ENCODE measurements at places on chromosomes 1 and 21.

DNA sequence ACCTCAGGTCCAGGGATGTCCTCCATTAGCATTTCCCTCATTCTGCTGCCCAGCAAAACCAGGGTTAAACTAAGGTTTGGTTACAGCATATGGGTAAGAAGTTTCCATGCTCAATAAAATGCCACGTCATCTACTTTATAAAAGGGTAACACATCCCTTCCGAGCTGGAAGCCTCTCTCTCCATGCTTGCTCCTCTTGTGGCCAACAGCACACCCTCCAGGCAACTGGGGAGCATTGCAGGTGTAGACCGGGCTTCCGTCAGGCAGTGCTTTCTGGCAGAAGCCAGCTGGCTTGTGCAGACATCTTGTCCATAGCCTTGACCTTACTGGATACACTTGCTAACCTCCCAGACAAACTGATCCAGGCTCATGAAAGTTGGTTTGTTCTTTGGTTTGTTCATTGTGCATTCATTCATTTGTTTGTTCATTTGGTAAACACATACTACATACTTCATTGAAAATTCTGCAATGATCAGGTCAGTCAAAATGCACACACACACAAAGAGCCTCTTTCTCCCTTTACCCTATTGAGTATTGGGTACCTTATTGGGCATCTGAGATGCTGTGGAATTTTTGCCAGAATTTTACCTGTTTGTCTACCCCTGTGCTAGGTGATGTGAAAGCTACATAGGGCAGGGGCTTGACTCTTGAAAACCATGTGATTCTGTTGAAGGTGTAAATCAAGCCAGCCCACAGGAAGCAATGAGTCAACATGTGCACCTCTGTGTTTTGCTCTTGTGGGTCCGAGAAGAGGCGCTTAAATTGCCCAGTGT lies 422.8 kb downstream of the CAMTA1 start:
- DNase-seq, result no peak

- DNase-seq, result no peak
Observed at GRCh38 chr1:170657275-170657853, 6.6 kb upstream of the PRRX1 start.

GRCh38 chr1:65084066-65084465 lies 63.9 kb upstream of the AK4 start:
- no peak for DNase-seq

DNA sequence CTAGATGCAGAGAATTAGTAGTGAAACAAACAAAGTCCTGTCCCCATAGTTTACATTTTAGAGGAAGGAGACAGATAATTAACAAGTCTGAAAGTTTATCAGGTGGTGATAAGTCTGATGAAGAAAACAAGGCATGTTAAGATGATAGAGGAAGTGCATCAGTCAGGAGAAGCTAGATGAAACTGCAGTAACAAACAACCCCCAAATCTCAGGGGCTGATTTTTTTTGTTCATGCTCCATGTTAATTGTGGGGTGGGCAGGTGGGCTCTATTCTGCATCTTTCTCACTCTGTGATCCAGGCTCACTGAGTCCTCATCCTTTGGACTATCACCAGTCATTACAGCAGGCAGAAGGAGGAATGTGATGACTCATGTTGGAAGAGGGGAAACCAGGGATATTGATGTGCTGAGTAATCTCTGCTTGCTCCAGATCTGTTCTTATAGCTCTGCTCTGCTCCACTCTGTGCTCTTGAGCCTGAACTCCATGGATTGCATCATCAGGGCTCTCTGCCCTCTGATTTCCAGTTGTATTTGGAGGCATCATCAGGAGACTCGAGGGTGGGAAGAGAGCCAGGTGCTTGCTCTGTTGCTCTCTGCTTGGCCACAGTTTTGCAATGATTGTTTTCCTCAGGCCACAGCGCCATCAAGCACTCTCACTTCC lies 166.9 kb downstream of the IER5 start:
- no peak for DNase-seq

GRCh38 chr1:89733748-89734147 lies 87.1 kb upstream of the LRRC8D start:
- no peak for DNase-seq

- DNase-seq, result no peak
Observed at GRCh38 chr1:117897551-117897950, 31.9 kb downstream of the GDAP2 start.

DNA sequence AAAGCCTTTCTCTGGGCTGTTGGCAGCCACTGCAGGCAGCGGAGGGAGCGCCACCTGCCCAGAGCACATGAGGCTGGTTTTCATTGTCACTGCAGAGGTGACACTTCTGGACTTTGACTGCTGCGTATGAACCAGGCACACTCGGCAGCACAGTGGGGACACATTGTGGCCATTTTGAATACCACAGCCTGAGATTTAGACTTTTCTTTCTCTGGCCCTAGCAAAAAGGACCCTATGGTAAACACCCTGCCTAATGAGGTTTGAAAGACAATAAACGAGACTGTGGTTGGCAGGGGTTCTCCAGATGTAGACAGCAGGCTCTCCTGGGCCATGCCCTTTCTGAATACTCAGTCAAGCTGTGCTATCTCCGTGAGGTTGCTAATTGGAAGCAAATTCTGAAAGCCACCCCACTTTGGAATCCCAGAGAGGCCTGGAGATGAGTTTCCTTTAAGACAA lies 12.0 kb upstream of the KCNE2 start:
- peak; percentile 48 for DNase-seq

- DNase-seq, result no peak
Observed at GRCh38 chr21:46507562-46507961, 48.9 kb downstream of the DIP2A start.

GRCh38 chr1:14514739-14515138 lies 83.7 kb upstream of the KAZN start:
- no peak for DNase-seq

DNA sequence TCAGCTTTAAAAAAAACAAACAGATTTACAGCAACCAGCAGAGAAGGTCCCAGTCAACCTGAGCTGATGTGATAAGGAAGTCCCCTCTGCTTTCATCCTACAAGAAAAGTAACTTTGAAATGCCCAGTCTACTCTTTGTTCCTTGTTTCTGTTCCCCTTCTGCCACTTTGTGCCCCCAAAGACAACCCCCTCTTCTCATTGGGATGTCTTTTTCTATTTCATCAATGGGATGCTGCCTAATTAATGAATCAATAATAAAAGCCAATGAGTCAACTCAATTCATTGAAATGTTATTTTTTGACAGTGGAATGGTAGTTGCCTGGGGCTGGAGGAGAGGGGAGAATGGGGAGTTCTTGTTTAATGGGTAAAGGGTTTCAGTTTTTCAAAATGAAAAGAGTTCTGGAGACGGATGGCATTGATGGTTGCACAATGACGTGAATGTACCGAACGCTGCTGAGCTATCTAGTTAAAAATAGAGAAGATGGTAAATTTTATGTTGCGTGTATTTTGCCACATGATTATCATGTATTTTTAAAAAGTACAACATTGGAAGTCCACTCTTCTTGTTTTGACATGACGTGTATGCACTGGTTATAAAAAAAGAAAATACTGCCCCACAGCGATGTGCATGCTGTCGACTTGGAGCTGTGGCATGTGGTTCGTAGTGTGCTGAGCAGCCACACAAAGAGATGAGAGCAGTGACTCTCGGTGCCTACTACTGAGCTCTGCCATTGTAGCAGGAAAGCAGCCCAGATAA lies 22.4 kb upstream of the PADI2 start:
- no peak for DNase-seq

GRCh38 chr1:25369241-25369640 lies 31.1 kb downstream of the TMEM50A start:
- no peak for DNase-seq

GRCh38 chr1:170388489-170388888 lies 143.5 kb upstream of the GORAB start:
- no peak for DNase-seq

GRCh38 chr1:67294836-67295617 lies 12.6 kb upstream of the IL12RB2 start:
- no peak for DNase-seq

DNA sequence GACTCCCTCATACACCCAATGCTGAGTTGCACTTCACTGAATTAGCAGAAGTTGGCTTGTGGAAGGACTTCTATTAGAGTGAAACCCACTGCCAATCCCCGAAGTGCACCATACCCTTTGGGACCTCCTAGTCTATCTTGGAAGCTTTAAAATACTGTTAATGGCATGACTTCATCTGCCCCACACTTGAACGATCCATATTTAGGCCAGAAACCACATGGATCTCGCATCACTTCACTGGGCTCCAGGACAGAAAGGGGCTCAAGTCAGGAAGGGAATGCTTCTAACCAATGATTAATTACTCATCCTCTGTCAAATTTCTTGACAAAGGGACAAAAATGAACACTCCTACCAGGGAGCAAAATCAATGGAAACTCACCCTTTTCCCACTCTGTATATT lies 69.1 kb downstream of the BCAR3 start:
- DNase-seq, result no peak

DNA sequence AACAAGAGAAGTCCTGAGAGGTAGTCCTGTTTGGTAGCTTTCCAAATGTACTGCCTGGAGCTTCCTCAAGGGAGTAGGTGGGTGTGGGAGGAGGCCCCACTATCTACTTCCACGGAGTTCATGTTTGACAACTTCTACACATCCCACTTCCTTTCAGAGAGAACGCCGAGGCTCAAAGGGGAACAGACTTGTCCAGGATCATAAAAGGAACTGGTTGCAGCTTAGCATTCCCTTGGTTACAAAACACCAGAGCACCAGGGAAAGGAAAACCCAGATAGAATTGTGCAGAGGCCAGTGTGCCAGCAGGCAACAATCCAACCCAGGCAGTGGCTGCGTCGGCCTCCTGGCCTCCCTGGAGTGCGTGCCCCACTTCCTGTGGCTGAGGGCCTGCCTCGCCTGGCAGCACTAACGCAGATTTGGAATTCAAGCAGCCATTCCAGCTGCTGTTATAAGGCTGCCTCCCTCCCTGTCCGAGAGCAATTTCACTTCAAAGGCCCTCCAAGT lies 4.2 kb upstream of the RAP1GAP start:
- DNase-seq, result peak; percentile 50

GRCh38 chr21:18722193-18722592 lies 318.6 kb upstream of the TMPRSS15 start:
- DNase-seq, result no peak

Measured in hindlimb muscle (tissue), 1 donor.